ENCODE measurements at places on chromosomes 1 and 21. TPM values are rescaled to one million over a fixed set of nuclear protein-coding genes. Genes with fewer than 3 reads are reported as not detected.

- no peak for DNase-seq
These were observed 238.0 kb downstream of the ASTN1 start for GRCh38 chr1:176926330-176927086.

DNA sequence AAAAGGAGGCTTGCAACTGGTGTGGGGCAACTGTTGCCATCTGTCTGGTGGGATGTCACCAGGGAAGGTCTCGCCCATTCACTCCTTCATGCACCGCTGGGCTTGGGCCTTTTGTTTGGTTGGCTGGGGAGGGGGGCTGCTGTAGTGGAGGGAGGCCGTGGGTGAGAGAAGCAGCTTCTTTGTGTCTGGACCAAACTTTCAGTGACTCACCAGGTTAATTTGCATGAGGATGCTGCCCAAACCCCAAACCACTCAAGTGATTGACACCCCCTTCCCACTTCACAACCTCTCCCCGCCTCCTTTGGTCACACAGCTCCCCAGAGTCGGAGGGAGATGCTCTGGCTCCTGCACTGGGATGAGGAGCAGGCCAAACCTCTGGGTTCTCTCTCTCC lies 19.7 kb downstream of the BTG2 start:
- DNase-seq: peak; percentile 62

- DNase-seq: peak; percentile 81
These were observed 5.1 kb downstream of the TMEM201 start for GRCh38 chr1:9593492-9594465.

GRCh38 chr1:59071289-59071688 lies 225.6 kb upstream of the FGGY start:
- no peak for DNase-seq

TRIM67 gene
- not detected for total RNA-seq

CD101 gene
- 0.70 TPM for total RNA-seq
